Caki2 (cell line): ENCODE measurements at places on chromosomes 3 and 15. TPM values are rescaled to one million over a fixed set of nuclear protein-coding genes. Genes with fewer than 3 reads are reported as not detected.

DNA sequence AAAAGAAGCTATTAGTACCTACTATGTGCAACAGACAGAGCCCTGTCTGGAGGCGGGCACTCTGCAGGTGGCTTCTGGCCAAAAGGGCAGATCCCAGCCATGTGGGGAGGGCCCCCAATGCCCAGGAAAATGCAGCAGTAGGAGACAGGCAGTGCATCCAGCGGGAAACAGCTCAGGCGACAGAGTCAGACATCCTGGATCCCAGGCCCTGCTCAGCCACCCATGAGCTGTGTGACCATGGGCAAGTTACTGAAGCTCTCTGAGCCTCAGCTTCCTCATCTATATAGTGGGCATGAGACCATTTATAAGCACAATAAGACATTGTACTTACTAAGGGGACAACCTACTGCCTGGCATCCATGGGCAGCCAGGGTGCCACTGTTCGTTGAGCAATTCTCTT is 25.8 kb downstream of the NUP210 start:
- DNase-seq = no peak

- DNase-seq = no peak
Measured at GRCh38 chr3:134352031-134352671, 22.1 kb downstream of the AMOTL2 start.

GRCh38 chr15:63944681-63944955 is 101.7 kb downstream of the DAPK2 start:
- DNase-seq = no peak

GRCh38 chr3:147934451-147935180 is 525.5 kb downstream of the ZIC1 start:
- no peak for DNase-seq

- DNase-seq = peak; percentile 33
Measured at GRCh38 chr3:12869035-12869621, 27.8 kb upstream of the RPL32 start.

CFAP100 gene
- not detected in 2 replicates for total RNA-seq

APBA2 gene
- total RNA-seq = 18.4 and 29.2 TPM in 2 replicates
